ENCODE measurements at places on chromosomes 3 and 15. TPM values are rescaled to one million over a fixed set of nuclear protein-coding genes. Genes with fewer than 3 reads are reported as not detected.
A peak's percentile ranks its signal among the peaks of the same experiment; 100 is the strongest.

DNA sequence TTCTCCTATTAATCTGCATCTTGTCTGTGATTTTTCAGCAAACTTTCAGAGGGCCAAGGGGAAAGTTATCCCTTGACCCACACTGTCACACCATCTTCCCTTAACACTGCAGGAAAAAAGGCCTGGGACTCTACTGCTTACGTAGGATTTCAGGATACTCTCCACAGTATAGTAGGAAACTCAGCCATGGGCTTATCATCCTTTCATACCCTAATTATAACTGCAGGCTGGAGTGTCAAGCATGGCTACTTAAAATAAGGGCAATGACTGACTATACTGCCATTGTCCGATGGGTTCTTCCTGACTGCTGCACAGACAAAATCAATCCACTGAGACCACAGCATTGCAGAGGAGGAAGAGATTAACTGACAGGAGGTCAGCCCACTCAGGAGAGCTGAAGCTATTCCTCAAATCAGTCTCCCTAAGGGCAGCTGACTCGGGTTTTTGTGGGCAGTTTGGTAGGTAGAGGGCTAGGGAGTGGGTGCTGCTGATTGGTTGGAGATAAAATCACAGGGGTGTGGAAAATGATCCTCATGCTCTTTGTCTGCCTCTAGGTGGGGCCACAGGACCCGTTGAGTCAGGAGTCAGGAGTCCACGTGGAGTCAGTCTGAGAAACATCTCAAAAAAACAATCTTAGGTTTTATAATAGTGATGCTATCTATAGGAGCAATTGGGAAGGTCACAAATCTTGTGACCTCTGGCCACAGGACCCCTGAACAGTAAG is 118.2 kb upstream of the STRIT1 start:
- no peak for DNase-seq

GRCh38 chr3:141392416-141392815 is 24.1 kb downstream of the ZBTB38 start:
- DNase-seq, result no peak

GRCh38 chr15:41104234-41104633 is 11.8 kb downstream of the INO80 start:
- DNase-seq, result peak; percentile 21

Gene RAB7A
- polyA plus RNA-seq, result 139 TPM

Gene CPNE9
- polyA plus RNA-seq, result not detected

- peak; percentile 26 for DNase-seq
Observed at GRCh38 chr3:24128199-24129005, 183.3 kb downstream of the NR1D2 start.

- DNase-seq, result no peak
Observed at GRCh38 chr15:31177951-31178350, 76.4 kb upstream of the TRPM1 start.

- DNase-seq, result peak; percentile 84
Observed at GRCh38 chr3:178714925-178715832, 178.9 kb downstream of the KCNMB2 start.

GRCh38 chr3:127886956-127887231 is 28.1 kb upstream of the KBTBD12 start:
- DNase-seq, result no peak

GRCh38 chr15:89119489-89120478 is 31.5 kb downstream of the ABHD2 start:
- DNase-seq, result peak; percentile 61

- no peak for DNase-seq
Observed at GRCh38 chr3:68057637-68058320, 403.4 kb upstream of the SUCLG2 start.

- no peak for DNase-seq
Observed at GRCh38 chr15:70154718-70155347, 57.1 kb upstream of the TLE3 start.

- DNase-seq, result no peak
Observed at GRCh38 chr3:194101592-194102432, 34.1 kb upstream of the HES1 start.

Gene SCG3
- 0.14 TPM for polyA plus RNA-seq

- DNase-seq, result peak; percentile 13
Observed at GRCh38 chr3:106957029-106957428, 420.2 kb upstream of the CCDC54 start.

Gene MESP2
- polyA plus RNA-seq, result 0.13 TPM

Gene CATSPER2
- polyA plus RNA-seq, result 2.0 TPM

DNA sequence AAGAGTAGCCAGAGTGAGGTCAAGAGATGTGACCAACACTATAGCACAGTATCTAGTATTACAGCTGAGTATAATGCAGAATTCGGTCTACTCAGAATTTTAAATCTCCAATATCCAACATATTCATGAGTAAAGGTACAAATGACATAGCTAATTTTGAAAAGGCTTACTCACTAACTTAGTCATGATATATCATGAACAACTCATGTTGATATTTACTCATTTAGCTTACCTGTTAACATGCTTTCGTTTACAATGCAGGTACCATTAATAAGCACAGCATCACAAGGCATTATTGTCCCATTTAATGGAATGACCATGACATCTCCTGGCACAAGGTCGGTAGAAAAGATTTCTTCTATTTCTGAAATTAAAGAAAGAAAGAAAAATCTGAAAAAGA is 36.9 kb downstream of the ATP13A3 start:
- DNase-seq, result no peak

DNA sequence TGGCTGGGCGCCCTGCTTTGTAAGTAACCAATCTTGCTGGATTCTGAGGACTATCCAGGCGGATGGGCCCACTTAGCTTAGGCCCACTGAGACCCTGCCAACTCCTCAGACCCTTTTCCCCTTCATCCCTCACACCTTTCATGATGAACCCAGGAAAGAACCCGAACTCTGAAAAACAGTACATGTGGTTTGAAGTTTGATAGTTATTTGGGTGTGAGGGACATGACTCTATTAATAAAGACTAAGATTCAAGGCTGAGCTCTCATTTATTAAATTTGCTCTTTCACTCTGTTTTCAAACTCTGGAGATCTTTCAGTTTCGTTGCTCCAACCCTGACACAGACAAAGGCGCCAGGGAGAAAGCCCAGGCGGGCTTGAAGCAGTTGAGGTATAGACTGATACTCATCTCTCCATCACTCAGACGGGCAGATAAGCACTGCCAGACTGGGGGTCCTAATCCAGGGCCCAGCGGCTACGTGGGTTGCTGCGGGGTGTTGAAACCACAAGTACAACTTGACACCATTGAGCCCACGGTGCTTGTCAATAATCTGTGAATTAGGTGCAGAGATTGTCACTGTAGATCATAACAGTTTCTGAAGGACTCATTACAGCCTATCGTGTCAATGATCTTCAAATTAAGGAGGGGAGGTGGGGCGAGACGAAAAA is 7.2 kb upstream of the SOX2 start:
- peak; percentile 23 for DNase-seq

GRCh38 chr3:79947469-79947868 is 179.7 kb upstream of the ROBO1 start:
- DNase-seq, result no peak

- DNase-seq, result no peak
Observed at GRCh38 chr3:165503346-165503745, 307.2 kb upstream of the SLITRK3 start.

GRCh38 chr3:18302517-18302916 is 122.6 kb downstream of the SATB1 start:
- DNase-seq, result peak; percentile 9

- DNase-seq, result no peak
Observed at GRCh38 chr15:77013776-77014131, 18.8 kb downstream of the PSTPIP1 start.

Gene ANKRD63
- 0.46 TPM for polyA plus RNA-seq

Gene RPUSD3
- 28.6 TPM for polyA plus RNA-seq

Gene MASP1
- polyA plus RNA-seq, result 7.7 TPM

Gene LRRC3B
- 8.0 TPM for polyA plus RNA-seq
